NCI-H1105 treated with DMSO at 0.1 percent for 48 hours (cell line): ENCODE measurements at places on chromosomes 1 and 21.
A peak's percentile ranks its signal among the peaks of the same experiment; 100 is the strongest.

- DNase-seq = no peak
Observed at GRCh38 chr1:51417496-51418383, 87.4 kb upstream of the TTC39A start.

GRCh38 chr1:168708698-168709404, 20.2 kb downstream of the DPT start:
- DNase-seq = no peak

- DNase-seq = no peak
Observed at GRCh38 chr1:2840036-2840809, 38.7 kb upstream of the TTC34 start.

GRCh38 chr1:31155216-31155806, 84.4 kb downstream of the NKAIN1 start:
- peak; percentile 46 for DNase-seq

DNA sequence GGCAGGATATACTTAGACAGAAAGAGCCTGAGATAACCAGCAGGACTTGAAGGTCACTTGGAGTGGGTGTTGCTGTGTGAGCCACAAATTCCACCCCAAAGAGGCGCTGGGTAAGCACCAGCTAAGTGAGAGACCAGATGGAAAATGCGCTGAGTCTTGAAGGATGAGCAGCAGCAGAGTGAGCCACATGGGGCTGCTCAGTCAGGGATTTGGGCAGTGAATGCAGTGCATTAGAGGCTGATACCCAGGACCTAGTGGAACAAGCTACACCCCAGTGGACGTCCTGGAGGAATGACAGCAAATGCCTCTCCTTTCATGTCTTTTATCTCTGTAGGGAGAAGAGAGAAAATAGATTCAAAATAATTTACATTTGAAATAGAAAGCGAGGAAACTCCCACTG, 11.3 kb downstream of the GRIK1 start:
- DNase-seq = no peak

DNA sequence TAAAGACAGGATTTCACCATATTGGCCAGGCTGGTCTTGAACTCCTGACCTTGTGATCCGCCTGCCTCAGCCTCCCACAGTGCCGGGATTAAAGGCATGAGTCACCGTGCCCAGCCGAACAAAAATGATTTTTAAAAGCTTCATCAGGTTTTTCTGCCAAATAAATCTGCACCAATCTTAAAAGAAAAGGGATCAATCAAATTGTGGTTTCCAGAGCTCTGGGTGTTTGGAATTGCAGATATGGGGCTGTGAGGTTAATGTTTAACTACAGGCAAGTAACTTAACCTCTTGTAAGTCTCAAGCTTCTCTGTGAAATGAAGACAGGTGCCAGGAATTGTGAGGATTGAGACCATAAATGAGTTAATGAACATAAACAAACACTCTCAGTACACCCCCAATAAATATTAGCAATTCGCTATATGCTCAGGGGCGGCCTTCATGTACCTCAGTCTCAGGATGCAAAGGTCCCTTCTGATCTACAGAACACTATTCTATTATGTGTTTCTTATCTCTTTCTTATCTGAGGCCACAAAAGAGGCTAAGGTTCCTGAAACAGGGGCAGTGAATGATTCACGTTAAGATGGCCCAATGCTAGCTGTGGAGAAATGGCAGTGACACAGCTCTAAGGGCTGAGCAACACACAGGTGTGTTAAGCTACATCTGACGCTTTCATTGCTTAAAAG, 7.1 kb upstream of the GNPAT start:
- no peak for DNase-seq

- DNase-seq = no peak
Observed at GRCh38 chr1:36136535-36136934, 11.5 kb upstream of the COL8A2 start.

DNA sequence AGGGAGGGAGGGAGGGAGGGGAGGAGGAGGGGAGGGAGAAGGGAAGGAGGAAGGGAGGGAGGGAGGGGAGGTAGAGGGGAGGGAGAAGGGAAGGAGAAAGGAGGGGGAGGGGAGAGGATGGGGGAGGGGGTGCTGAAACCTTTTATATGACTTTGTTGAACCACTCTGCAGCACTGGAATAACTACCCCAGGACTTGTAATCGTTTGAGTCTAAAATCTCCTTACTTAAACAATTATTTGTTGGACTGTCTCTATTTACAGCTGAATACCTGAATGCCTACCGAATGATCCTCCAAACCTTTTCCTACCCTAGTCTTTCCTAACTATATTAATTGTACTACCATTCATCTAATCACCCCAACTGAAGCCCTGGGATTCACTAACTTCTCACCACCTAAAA, 181.8 kb downstream of the TPR start:
- DNase-seq = no peak

- no peak for DNase-seq
Observed at GRCh38 chr1:161287482-161288054, 22.2 kb downstream of the MPZ start.

DNA sequence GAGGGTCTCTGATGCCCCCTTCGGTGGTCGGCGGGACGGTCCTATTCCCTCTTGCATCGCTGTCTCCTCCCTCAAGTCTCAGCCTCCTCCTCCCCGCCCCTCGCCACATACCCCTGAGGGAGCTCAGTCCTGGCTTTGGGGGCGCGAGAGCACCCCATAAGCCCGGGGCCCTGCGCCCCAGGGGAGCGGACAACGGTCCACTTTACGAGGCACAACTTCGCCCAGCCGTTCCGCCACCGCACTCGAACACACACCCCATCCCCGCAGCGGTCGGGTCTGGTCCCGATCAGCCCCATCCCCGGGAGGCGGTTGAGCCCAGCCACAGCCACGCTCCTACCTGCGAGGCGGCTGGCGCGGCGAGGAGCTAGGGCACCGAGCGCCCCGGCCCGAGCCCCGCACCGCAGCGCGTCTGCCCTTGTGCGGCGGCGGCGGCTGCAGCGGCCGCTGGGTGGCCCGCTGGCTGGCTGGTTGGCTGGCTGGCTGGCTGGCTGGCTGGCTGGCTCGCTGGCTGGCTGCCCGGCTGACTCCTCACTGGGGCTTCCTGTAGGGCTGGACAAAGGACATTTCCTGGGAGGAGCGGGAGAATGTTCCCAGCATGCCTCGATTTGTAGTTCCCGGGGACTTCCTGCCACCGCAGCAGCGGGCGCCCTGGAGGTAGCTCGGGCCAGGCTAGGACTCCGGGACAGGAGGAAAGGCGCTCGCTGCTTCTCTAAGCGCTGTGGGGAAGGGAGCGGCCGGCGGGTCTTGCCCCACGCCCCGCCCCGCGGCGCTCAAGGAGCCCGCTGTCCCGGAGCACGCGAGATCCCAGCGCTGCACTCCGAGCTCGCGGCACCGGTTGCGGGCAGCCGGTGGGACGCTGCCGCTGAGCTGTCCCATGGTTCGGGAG, at the start of gene ZNF697:
TSS of gene ZNF697 (minus strand) at position 533 of the 886 bp plus-strand sequence. CDS start 22,166 bp downstream, outside the sequence.
- DNase-seq = peak; percentile 96

DNA sequence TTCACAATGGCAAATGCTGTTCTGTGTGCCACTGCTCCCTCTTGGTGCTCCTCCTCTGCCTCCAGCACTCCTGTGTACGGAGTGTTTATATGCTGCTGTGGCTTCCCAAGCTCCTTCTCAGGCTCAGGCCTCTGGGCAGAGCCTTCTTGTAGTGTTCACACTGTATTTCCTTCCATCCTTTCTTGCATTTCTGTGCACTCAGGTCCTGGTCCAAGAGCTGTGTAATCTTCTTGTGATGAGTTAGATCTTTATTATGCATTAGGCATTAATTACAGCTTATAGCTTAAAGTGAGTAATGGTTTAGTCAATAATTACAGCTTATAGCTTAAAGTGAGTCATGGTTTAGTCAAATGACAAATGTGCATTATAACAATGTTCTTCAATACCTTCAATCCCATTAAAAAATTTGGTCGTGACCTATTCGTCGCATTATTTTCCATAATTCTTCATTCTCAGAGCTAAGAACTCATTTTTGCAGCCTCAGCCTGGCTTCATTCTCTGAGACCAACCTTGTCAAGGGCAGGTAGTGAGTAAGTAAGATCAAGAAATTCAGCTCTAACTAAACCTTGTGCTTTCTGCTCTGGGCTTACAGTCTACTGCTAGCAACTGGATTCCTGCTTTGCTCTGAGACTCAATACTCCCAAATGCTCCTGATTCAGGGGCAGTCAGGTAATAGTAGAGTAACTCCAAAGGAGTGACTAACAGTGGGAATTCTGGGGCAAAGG, 154.5 kb upstream of the SPAG17 start:
- no peak for DNase-seq

- no peak for DNase-seq
Observed at GRCh38 chr1:190022709-190023108, 455.0 kb downstream of the BRINP3 start.

DNA sequence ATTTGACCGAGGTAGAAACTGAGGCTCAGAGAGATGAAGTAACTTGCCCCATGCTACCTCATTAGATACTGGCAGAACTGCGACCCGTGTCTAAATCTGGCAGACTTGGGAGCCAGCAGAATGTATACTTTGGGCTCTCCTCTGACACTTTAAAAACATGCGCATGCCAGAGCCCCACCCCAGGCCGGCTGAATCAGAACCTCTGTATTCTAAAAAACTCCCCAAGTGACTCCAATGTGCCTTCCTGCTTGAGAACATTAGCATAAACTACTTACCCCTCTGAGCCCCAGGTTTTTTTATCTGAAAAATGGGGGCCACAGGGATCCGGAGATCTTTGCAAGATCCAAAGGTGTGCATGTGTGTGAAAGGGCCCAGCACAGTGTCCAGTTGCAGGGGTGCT, 344.7 kb upstream of the USP24 start:
- no peak for DNase-seq

- DNase-seq = no peak
Observed at GRCh38 chr1:203096566-203096965, 10.8 kb upstream of the MYOG start.

DNA sequence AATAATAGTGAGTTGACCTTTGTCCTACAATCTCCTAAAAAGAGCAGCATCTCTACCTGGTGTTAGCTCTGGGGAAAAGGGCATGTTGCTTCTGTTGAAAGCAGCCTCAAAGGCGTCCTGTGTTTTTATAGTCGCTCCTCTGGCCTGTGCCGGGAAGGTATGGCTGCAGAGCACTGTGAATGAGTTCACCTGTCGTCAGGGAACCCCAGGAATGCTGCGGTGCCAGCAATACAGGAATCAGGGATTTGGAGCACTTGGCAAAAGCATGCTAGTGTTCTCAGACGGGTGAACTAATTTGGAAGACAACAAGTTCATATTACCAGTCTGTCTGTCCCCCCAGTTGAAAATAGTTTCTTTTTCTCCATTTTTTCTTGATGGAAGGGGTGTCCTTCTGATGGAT, 60.3 kb upstream of the PGD start:
- no peak for DNase-seq

DNA sequence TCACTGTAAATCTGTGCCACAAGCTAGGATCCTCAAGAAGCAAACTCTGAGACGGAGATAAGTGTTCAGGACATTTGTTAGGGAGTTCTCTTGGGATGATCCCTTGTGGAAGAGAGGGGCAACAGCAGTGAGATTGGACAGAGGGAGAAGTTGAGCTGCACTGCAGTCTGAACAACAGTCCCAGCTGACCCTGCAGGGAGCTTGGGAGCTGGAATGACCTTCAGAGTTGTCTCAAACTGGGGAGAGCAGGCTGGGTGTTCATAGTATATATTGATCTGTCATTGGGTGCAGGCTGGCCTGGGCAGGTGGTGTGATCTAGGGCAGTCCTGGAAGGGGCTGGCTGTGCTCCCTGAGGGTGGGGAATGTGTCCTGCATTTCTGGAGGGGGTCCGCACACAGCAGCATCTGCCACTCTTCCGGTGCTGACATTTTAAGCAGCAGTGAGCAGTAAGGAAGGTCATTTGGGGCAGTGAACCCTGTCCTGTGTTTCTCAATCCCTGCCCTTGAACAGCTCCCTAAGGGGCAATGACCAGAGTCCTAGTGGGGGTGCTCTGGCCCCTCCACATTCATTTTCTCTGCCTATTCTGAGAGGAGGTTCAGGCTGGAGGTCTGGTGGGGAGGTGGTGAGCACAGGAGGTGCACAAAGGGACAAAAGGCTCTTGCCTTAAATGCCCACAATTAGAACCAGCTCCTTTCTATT, 90.2 kb upstream of the PPM1J start:
- no peak for DNase-seq

- no peak for DNase-seq
Observed at GRCh38 chr1:112530832-112531231, 22.1 kb downstream of the WNT2B start.

GRCh38 chr1:209383907-209384709, 199.4 kb upstream of the CAMK1G start:
- no peak for DNase-seq

DNA sequence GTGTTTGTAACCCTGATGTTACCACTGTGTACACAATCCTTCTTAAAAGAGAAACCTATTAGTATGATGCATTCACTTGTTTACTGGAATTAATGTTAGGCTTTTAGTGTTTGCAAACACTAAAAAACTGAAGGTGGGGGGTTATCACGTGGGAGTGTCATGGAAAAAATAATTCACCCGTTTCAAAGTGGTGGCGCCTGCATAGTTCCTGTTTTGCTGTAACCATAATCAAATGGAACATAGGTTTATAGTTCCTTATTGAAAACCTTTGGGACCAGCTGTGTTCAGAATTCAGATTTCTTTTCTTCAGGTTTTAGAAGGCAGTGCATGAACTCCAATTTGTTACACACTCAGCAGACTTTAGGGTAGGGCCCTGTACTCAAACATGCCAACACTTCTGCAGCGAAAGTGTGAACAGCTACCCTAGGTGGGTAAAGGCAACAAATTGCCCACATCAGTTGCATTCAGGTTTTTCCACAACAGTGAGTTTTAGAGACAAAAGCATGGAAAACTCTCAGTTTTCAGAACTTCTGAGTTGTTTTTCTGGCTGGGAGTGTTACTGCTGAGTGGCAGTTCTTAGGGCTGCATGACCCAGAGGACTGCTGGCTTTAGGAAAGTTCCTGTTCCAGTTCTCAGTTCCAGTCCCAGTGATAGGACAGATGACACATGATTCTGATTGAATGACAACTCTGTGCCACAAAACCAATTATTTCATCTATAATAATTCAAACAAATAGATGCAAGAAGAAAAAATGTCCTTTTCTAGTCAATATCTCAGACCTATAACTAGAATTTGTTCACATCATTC, 29.1 kb upstream of the IVNS1ABP start:
- no peak for DNase-seq

- DNase-seq = peak; percentile 30
Observed at GRCh38 chr1:52955129-52955970, 28.3 kb downstream of the SCP2 start.

- no peak for DNase-seq
Observed at GRCh38 chr1:7684132-7684531, 87.0 kb upstream of the VAMP3 start.

DNA sequence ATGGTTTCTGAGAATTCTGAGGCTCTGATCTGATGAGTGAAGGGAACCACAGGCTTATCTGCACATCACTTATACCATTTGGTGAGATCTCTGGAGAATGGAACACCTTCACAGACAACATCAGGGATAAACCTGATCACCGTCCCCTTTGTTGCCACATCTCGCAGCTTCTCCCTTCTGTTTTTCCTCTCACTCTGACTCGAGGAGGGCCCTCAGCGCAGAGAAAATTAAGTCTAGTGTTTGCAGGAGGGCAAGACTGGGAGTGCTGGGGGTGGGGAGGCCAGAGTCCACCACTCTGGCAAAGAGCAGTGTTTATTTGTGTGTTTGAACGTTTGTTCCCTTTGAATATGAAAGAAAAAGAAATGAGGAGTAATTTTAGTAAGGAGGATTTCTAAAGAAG, 29.0 kb upstream of the BATF3 start:
- DNase-seq = no peak

- no peak for DNase-seq
Observed at GRCh38 chr1:37605806-37606474, 10.2 kb upstream of the GNL2 start.

- no peak for DNase-seq
Observed at GRCh38 chr21:29017639-29018237, 1.4 kb downstream of the RWDD2B start.
